Esophagus muscularis mucosa (tissue), 4 donors: ENCODE measurements at places on chromosomes 7 and 10.

GRCh38 chr7:150449206-150449952, 1.1 kb upstream of the GIMAP8 start:
- peak; percentile 53 for DNase-seq

DNA sequence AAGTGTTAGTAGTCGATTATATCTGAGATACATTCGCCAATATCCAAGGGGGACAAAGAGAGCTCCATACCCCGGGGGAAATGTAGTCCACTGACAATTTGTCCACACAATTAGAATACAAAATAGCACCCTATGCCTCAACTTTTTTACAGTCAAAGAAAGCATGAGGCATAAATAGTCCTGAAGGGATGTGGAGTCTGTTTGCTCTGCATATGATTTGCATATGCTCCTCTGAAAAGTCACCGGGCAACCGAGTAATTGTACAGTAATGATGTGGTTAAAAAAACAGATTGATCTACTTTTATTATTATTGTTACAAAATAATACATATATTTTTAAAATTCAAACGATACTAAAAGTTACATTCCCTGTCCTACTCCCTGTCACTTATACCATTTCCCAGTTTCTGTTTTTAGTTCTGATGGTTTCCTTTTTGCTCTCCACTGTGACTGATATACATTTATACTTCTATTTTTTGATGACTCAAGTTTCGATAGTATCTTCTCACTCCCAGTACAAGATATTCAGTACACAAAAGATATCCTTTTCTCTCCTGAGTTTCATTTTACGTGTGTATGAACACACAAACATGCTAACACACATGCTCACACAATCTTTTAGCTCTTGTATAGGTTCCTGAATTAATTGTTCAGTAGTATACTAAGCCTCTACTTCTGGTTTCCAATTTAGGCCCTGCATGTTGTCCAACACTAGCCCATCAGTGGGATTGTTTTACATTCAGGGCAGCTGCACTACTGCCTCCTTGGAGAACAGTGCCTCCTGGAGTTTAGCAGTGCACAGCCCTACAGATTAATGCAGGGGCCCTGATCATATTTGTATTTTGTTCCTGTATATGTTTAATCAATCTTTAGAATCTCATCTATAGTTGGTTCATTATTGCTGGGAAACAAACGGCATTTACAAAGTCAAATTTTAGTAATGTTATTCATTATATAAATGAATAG, 130.9 kb downstream of the TES start:
- DNase-seq = no peak

- peak; percentile 90 for DNase-seq
Measured at GRCh38 chr7:139860090-139860775, 31.2 kb downstream of the TBXAS1 start.

GRCh38 chr7:66913118-66914037, 7.6 kb upstream of the TMEM248 start:
- DNase-seq = no peak

GRCh38 chr10:14356921-14357320, 26.2 kb upstream of the FRMD4A start:
- DNase-seq = peak; percentile 29

GRCh38 chr10:101071267-101071884, 9.6 kb downstream of the KAZALD1 start:
- DNase-seq = no peak
